Astrocyte (in vitro differentiated cells and primary cell): ENCODE measurements at places on chromosomes 5 and 9. TPM values are rescaled to one million over a fixed set of nuclear protein-coding genes. Genes with fewer than 3 reads are reported as not detected.

GRCh38 chr9:122226142-122226757 is 2.5 kb downstream of the LHX6 start:
- no peak overlapping the region for H3K27ac ChIP-seq
- H3K36me3 ChIP-seq: no peaks in the 10 kb centered on the region
- peak overlapping the region; percentile 17 for H3K4me3 ChIP-seq
- DNase-seq: no peak

DNA sequence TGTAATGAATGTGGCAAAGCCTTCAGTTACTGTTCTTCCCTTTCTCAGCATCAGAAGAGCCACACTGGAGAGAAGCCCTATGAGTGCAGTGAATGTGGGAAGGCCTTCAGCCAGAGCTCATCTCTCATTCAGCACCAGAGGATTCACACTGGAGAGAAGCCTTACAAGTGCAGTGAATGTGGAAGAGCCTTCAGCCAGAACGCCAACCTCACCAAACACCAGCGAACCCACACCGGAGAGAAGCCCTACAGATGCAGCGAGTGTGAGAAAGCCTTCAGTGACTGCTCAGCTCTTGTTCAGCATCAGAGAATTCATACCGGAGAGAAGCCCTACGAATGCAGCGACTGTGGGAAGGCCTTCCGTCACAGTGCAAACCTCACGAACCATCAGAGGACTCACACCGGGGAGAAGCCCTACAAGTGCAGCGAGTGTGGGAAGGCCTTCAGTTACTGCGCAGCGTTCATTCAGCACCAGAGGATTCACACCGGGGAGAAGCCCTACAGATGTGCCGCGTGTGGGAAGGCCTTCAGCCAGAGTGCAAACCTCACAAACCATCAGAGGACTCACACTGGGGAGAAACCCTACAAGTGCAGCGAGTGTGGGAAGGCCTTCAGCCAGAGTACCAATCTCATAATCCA is 6.8 kb downstream of the RPL12 start:
- H3K4me3 ChIP-seq: no peak overlapping the region
- no peak for DNase-seq
- no peak overlapping the region for H3K27ac ChIP-seq
- H3K4me1 ChIP-seq: peaks cover 13% of the 10 kb centered on the region
- H3K36me3 ChIP-seq: peaks cover 69% of the 10 kb centered on the region

- H3K27ac ChIP-seq: no peak overlapping the region
- H3K36me3 ChIP-seq: no peaks in the 10 kb centered on the region
- no peak overlapping the region for H3K4me3 ChIP-seq
- H3K4me1 ChIP-seq: no peaks in the 10 kb centered on the region
These were observed 440.4 kb downstream of the EFNA5 start for GRCh38 chr5:107230367-107230766.

- H3K36me3 ChIP-seq: no peaks in the 10 kb centered on the region
- peak; percentile 89 for DNase-seq
- no peak overlapping the region for H3K27ac ChIP-seq
- no peak overlapping the region for H3K4me3 ChIP-seq
These were observed 72.0 kb downstream of the SEMA6A start for GRCh38 chr5:116502616-116503015.

- no peak for DNase-seq
- no peaks in the 10 kb centered on the region for H3K4me1 ChIP-seq
- no peaks in the 10 kb centered on the region for H3K36me3 ChIP-seq
These were observed 583.9 kb downstream of the SEMA5A start for GRCh38 chr5:8961956-8962355.

DNA sequence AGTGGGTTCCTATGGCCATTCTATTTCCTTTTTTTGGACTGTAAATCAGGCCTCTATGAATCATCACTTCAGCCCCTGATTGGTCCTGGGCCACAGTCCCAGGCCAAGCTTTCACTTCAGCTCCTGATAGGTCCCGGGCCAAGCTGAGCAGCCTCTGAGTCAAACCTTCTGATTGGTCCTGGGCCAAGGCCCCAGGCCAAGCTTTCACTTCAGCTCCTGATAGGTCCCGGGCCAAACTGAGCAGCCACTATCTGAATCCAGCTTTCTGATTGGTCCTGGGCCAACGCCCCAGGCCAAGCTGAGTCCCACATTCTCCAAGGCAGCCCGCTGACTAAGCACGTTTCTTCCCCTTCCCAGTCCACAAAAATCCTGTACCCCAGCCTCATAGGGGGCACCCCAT is 1972.9 kb upstream of the ACO1 start:
- no peaks in the 10 kb centered on the region for H3K36me3 ChIP-seq
- H3K27me3 ChIP-seq: no peaks in the 10 kb centered on the region
- no peak for DNase-seq
- H3K4me1 ChIP-seq: no peaks in the 10 kb centered on the region
- no peak overlapping the region for H3K27ac ChIP-seq

FGF18 gene
- total RNA-seq: 0.89 and 1.2 TPM in 2 replicates

TMEM171 gene
- total RNA-seq: 0.38 and 0.45 TPM in 2 replicates

GRCh38 chr9:115109486-115109885 is 8.5 kb downstream of the TNC start:
- DNase-seq: peak; percentile 79
- no peaks in the 10 kb centered on the region for H3K27me3 ChIP-seq
- H3K27ac ChIP-seq: no peak overlapping the region
- peaks cover 49% of the 10 kb centered on the region for H3K4me1 ChIP-seq
- peaks cover 18% of the 10 kb centered on the region for H3K36me3 ChIP-seq

DNA sequence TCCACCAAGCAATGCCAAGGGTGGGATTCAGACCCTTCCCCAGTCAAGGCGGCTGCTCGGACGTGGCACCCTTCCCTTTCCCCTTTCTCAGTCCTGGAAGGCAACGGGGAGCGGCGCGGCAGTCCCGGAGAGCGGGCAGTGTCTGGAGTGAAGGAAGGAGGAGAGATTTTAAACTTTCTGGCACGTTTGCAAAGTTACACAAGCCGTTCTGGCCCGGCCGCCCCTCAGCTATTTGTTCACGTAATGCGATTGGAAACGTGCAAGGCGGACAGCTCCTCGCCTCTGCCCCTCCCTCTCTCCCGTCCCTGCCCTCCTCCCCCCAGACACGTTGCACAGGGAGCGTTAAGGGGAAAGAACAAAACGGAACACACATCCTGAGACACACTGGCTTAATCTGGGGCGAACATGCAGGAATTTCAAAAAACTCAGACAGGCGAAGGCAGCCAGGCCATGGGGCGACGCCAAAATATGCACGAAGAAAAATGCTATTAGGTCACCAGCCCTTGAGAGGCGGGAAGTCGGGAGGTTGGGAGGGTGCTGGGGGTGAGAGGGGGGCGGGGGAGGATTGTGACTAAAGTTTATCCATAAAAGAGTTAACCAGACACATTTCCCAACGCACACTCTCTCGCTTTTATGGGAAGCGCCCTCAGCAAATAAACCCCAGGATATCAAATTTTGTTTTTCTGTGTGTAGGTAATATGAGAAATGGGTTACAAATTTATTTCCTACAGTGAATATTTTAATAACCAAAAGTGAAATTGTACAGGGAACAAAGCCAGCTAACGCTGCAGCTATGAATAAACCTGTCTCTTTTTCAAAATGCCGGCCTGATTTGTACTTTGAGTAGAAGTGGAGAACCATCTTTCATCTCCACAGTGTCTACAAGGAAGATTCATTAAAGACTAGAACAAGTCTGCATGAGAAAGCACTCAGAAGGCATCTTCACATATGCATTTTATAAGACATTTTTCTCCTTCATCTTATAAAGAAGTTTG is at the start of gene LOX:
Gene LOX (minus strand): TSS at position 144 of the 995 bp plus-strand sequence. CDS start 274 bp downstream, outside the sequence.
- peak within 1 kb of the TSS; percentile 98 for H3K27ac ChIP-seq
- H3K36me3 ChIP-seq: peaks cover 19% of the 10 kb centered on the region
- peak within 1 kb of the TSS; percentile 94 for H3K4me3 ChIP-seq
- H3K4me1 ChIP-seq: peaks cover 33% of the 10 kb centered on the region
